Stimulated activated CD4-positive, alpha-beta T cell treated with anti-CD3 and anti-CD28 coated beads, Interleukin-2, amount 100 ng/mL, for 48 hours (primary cell): ENCODE measurements at places on chromosomes 1 and 21.
A peak's percentile ranks its signal among the peaks of the same experiment; 100 is the strongest.

- no peak for DNase-seq
Observed at GRCh38 chr1:201250326-201251011, 32.8 kb upstream of the PKP1 start.

DNA sequence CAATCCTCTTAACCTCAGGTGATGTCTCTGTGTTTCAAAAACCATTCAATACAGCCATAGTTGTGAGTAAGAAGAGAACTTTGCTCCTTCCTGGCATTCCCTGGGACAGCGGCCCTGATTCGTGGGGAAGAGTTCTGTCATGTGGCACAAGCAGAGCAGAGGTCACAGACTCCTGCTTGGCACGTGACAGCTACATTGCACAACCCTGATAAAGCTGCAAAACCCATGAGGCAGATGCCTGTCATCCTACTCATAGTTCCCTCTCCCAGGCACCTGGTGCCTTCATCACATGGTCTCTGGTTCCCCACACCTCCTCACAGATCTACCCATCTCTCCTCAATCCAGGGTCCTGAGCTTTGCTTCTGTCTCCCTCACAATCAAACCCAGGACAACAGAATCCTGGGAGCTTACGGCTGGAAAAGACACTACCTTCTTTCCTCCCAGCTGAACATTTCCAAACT lies 70.8 kb downstream of the PLPP3 start:
- no peak for DNase-seq

DNA sequence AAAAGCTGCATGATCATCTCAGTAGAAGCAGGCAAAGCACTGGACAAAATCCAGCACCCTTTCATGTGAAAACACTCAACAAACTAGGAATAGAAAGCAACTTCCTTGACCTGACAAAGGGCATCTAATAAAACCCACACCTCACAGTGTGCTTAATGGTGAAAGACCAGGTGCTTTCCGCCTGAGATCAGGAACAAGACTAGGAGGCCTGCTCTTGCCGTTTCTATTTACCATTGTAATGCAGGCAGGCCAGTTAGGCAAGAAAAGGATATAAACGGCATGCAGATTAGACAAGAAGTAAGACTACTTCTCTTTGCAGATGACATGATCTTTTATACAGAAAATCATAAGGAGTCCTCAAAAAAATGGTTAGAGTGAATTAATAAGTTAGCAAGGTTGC lies 37.2 kb downstream of the SLC37A1 start:
- DNase-seq = no peak

DNA sequence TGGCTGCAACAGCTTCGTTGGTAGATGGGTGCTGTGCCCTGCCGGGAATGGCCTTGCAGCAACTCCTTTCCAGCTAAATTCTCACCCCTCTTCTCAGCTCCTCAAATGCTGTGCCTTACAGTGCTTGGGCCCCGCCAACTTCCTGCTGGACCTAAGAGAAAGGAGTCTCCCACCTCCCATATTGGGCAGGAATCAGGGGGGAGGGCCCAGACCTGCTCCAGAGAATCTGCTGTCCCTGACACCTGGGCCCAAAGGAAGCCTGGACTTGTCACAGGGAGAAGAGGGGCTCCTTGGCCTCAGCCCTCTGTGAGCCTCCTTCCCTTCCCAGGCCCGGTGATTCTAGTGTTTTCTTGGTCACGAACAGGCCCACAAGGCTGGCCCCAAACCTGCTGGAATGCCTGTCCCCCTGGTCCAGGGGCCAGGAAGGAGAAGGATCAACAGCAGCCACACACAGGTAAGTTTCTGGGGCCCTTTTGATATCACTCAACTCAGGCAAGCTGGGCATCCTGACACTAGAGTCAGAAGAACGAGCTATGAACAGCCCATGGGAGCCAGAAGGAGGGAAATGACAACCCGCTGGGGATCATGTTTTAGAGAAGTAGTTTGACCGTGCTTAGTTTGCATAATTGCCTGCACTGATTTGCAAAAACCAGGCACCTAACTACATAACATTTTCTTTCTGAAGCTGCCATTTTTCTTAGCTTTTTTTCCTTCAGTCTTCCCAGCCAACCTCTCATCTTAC lies 86.2 kb downstream of the CD247 start:
- no peak for DNase-seq

- DNase-seq = no peak
Observed at GRCh38 chr1:200670242-200671118, 773 bp upstream of the DDX59 start.

DNA sequence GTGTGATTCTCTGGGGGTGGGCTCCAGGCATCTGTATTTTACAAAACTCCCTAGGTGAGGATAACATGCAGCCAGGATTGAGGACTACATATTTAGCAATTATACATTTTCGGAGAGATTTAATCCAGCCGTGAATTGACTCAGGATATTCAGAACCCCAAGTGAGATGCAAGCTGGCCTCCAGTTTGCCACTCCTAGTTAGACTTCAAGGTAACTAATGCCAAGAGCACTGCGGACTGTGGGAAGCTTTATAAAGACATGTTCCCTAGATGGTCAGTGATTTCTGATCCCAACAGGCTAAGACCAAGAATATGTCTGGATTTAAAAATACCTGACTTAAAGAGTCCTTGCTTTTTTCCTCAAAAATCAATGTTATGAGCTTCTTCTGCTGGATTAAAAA lies 308.5 kb downstream of the NTNG1 start:
- DNase-seq = no peak

- peak; percentile 91 for DNase-seq
Observed at GRCh38 chr1:1374929-1375662, at the start of gene AURKAIP1. TSS of gene AURKAIP1 (minus strand) at chr1:1375207. CDS start at chr1:1374756, 451 bp downstream.

- DNase-seq = no peak
Observed at GRCh38 chr1:181669246-181669645, 185.9 kb downstream of the CACNA1E start.

DNA sequence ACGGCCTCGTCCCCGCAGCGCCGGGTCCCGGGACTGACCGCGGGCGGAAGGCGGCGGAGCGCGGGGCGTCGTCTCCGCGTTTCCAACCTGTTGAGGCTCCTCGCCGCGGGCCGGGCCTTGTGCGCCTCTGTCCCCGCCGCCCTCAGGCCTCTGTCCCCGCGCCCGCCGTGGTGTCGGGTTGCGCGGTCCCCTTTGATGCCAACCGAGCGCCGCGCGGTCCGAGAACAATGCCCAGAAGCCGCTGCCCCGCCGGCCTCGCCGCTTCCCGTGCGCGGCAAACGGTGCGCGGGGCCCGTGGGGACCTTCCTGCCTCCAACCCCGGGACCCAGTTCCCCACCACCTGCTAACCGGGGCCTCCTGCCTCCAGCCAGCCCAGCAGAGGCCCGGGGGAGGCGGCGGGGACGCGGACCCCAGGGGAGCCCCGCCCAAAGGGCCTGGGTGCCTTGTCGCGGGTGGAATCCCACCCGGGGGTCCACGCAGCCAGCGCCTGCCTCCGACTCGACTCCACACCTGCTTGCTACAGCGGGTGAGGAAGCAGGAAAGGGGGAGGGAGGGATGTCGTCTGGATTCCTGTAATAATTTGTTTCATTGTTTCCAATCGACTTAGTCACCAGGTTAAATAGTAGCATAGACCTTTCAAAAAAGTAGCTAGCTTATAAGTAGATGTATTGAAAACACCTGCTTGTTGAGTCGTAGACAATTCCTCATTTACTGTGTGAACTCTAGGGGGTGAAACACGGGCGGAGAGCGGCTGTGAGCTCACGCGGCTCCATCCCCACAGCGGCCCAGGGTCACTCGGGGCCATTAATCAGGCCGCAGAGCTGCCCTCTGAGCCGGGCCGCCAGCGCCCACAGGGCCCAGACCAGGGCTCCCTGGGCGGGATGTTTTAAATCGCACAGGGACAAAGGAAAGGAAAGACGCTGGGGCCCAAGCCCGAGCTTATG lies 1.1 kb downstream of the COL18A1 start:
- no peak for DNase-seq

DNA sequence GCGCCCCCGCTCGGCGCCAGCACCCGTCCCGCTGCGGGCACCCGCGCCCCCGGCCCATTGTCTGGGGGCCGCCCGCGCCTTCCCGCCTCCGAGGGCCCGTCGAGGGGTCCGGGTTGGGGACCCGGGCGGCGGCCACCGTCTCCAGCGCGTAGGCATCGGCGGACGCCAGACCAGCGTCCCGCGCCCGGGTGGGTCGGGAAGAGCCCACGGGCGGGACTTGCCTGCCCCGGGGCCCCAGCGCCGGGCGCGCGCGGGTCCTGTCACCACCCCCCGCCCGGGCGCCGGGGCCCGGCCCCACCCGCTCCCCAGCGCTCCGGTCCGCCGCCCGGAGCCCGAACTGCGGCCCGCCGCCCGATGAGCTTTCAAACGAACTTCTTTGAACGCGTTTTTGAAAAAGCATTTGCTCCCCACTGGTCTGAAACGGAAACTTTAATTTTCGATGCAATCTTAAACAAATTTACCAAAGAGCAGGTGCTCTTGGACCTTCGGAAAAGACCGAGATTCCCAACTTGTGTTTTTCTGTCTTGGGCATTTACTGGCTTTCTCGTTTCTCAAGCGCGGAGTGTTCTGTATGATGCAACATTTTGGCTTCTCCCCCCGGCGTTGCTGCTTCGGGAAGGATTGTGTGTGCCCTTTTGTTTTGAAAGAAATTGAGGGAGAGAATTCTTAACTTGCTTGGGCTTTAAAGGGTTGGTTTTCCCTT lies 615 bp downstream of the CLIC4 start:
- no peak for DNase-seq

DNA sequence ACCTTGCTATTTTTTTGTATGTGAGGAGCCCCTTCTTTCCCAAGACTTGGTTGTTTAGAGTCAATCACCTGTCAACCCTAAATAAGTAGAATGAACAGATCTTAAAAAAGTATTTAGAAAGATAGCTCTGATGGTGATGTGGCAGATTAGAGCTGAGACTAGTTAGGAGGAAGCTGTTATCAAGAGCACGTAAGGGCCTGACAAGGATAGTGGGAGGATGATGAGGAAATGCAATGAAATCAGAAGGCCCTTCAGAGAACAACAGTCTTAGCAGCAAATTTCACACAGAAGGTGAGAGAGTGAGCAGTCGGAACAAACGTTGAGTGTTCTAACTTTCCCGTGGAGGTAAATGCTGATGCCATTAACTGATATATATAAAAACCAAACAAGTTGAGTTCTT lies 15.9 kb upstream of the S1PR1 start:
- no peak for DNase-seq

- DNase-seq = no peak
Observed at GRCh38 chr1:160103658-160104408, 5.4 kb upstream of the IGSF8 start.

DNA sequence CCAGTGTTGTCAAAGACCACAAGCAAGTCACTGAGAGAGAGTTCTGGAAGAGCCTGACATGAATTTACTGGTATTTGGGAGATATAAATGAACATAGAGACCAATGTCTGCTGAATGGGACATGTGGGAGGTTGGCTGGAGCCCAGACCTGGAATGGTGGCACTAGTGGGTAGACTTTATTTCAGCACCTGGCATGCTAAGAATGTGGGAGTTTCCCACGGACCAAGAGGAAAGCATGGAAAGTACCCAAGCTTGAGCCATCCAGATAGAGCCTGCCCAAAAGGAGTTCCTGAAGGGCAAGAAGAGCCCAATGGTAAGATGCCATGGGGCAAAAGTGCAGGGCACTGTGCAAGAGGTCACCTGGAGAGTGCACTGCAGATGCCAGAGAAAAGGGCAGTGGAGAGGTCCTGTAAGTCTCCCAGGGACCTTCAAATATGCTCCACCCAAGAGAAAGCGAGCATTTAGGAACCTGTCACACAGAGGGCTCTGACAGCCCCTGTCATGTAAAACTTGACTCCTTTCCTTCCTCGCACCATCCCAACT lies 8.1 kb upstream of the ZNF687 start:
- DNase-seq = no peak

DNA sequence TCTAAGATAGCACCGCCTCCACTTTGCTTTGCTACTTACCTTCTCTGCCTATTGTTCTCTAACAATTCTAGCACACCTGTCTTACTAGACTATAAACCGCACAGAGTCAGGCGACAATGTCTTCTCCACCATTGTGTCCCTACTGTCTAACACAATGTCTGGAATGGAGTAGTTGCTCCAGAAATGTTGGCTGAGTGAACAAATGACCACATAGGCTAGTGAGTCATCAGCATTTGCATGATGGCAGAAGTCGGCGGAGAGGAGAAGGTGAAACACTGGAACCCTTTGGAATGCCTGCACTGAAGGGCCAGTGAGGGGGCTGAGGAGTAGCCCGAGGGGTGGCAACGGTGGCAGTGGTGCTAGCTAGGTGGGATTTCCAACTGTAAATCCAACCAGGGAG lies 14.0 kb upstream of the PABPC4 start:
- DNase-seq = no peak

- DNase-seq = no peak
Observed at GRCh38 chr1:219446288-219446687, 166.6 kb downstream of the ZC3H11B start.

DNA sequence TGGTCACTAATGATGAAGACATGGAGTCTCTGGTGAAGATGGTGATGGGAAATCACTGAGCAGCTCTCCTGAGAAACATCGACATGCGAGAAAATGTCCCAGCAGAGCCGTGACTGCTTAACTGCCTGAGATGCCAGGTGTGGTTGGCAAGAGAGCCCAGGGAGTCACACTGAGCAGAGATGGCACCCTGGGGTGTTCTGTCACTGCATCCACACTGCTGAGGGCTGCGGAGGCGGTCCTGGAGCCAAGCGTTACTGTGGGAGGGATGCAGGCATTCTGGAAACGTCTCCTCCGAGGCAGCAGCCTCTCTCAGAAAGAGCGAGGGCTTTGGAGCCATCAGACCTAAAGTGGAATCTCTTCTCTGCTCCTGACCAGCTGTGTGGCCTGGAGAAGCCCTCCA lies 57.2 kb downstream of the EPHB2 start:
- DNase-seq = no peak

DNA sequence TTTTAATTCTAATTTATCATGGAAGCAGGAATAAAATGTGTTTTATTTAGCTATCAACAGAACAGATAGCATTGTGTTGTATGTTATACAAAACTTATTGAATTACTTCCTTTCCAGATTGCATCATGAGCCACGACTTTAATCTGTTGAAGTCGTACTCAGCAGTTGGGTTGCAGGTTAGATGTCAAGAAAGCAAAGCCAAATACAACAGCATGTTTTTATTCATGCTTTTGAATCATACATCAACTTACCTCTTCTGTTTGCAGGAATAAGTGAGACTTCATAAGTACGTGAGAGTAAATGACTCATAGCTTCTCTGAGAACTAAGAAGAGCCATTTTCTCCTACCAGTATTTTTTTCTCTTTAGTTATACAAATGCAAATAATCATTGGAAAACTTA lies 110.8 kb upstream of the ADGRL4 start:
- no peak for DNase-seq
